ENCODE measurements at places on chromosomes 6 and 20.

- DNase-seq, result no peak
Measured at GRCh38 chr6:43716099-43716498, 28.5 kb upstream of the MRPS18A start.

DNA sequence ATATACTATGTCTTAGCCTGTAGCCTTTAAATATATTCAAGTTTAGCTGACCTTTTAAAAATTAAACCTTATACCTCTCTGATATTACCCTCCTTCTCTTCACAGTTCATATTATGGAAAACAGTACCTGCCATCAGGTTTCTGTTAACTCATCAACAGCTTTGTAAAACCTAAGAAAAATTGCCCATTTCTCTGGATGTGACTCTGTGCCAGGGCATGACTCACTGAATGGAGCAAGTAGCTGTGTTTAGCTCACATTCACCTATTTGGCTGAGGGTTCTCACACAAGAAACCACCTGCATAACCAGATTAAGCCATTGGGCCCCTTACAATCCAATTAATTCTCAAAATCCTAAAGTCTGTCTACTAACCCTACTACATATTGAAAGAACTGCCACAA lies 678.8 kb upstream of the MARCKS start:
- DNase-seq, result no peak

GRCh38 chr20:23061734-23062561 lies 12.5 kb upstream of the THBD start:
- DNase-seq, result no peak

GRCh38 chr6:41653691-41654090 lies 15.4 kb downstream of the MDFI start:
- no peak for DNase-seq

- peak; percentile 85 for DNase-seq
Measured at GRCh38 chr20:43749734-43750294, 23.0 kb upstream of the GTSF1L start.

GRCh38 chr6:143507358-143508145 lies 4.0 kb downstream of the FUCA2 start:
- DNase-seq, result no peak

- DNase-seq, result no peak
Measured at GRCh38 chr20:4062721-4063606, 47.6 kb upstream of the RNF24 start.

DNA sequence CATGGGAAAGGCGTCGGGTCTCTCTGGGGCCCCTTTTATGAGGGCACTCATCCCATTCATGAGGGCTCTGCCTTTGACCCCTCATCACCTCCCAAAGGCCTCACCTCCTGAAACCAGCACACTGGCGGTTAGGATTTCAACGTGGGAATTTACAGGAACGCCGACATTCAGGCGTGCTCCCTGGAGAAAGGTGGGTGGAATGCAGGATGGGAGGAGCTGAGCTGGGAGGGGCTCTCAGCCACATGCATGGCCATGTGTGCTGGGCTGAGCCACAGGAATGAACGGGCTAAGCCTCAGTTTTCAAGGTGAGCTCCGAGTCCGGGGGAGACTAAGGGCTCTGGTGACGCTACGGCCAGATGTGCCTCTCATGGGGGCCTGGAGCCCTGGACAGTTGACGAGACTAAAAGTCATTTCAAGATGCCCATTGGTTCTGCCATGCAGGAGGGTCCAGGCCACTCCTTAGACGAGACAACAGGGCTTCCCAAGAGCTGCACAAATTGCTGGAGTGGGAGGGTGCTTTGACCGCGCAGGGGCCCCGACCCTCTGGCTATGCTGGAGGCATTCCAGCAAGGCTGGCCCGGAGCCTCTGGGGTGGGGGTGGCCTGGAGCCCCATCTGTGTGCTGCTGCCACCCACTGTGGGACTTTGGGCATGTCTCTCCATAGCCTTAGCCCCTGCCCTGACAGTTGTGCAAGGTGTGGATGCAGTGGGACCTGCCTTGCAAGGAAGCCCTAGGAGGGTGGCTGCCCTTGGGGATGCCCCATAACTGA lies 3.8 kb upstream of the ARFGAP1 start:
- DNase-seq, result no peak

GRCh38 chr6:109069746-109070145 lies 24.9 kb downstream of the SESN1 start:
- DNase-seq, result no peak

GRCh38 chr6:134819863-134820800 lies 129.8 kb downstream of the ALDH8A1 start:
- no peak for DNase-seq

GRCh38 chr6:21198032-21198640 lies 395.4 kb upstream of the SOX4 start:
- no peak for DNase-seq

DNA sequence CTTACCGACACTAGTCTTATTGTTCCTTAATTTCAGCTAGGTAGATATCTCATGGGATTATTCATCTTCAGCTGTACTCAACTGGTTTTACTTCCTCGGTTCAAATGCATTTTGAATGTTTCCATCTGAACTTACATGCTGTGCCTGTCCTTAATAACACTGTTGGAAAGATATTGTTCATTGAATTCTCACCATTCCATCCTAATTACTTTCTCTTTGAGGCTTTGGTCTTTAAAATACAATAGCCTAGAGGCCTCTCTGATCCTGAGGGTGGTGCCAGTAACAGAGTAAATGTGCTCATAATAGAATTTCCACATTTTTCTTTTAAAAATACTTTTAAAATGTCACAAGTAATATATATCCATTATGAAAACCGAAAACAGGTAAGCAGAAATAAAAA lies 54.0 kb downstream of the IL20RA start:
- no peak for DNase-seq

- no peak for DNase-seq
Measured at GRCh38 chr6:54846857-54847674, 495 bp downstream of the FAM83B start.

GRCh38 chr20:44648068-44648467 lies 3.4 kb downstream of the ADA start:
- DNase-seq, result no peak

DNA sequence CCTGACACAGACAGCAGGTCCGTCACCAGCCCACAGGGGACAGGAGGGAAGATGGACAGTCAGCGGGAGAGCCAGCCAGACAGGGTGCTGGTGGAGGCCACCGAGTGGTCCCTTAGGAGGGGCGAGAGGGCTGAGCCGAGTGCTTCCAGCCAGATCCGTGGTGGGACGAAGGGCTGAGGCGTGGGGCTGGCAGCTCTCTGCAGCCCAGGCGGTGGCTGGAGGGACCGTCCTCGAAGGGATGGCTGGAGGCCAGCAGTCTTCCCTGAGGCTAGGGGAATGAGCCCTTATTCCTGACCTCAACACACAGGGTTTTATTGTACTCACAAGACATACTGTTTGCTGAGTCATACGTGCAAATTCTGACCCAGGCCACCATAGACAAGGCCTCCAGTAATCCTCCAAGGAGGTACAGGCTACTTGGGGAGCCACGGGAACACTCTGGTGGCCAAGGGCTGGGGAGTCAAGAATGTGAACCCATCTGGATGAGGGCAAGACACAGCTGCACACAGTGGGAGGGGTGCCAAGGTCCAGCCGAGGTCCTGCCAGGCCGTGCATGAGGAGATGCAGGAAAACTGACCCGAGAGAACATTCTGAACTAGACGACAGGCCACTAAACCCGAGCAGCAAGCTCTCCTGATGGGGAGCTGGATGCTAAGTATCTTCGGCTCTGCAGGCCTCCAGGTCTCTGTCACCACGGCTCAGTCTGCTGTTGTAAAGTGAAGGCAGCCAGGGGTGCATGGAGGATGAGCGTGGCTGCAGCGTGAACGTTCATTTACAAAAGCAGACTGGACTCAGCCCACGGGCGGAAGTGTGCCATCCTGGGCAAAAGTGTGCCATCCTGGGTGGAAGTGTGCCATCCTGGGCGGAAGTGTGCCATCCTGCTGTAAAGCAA lies 242.5 kb downstream of the TTLL2 start:
- no peak for DNase-seq

DNA sequence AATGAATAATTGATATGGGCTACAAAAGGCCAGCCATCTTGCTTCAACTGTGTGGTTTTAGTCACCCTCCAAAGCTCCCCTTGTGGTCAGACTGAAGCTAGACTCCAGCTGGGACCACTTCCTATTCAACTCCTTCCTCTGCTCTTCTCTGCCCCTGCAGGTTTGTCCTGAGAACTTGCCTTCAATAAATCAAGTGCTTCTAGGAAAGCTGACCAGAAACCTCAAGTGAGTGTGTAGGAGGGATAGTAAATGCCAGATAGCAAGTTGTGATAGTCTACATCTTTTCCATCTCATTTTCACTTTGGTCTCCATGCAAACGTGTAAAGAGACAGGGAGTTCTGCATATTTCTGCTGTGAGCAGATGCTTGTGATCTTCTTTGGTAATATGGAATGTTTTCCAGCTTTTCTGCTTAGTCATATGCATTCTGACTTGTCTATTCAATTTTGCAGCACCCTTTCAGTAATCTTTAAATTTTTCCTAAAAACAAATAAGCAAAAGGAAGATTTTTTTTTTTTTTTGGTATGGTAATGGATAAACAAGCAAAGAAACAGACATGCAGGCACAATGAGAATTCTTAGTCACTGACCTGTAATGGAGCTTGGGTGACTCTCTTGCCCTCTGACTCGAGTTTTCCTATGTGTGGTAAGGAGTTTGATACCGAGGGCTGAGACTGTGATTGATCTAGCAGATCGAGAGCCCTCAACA lies 201.3 kb upstream of the BTBD3 start:
- DNase-seq, result no peak

DNA sequence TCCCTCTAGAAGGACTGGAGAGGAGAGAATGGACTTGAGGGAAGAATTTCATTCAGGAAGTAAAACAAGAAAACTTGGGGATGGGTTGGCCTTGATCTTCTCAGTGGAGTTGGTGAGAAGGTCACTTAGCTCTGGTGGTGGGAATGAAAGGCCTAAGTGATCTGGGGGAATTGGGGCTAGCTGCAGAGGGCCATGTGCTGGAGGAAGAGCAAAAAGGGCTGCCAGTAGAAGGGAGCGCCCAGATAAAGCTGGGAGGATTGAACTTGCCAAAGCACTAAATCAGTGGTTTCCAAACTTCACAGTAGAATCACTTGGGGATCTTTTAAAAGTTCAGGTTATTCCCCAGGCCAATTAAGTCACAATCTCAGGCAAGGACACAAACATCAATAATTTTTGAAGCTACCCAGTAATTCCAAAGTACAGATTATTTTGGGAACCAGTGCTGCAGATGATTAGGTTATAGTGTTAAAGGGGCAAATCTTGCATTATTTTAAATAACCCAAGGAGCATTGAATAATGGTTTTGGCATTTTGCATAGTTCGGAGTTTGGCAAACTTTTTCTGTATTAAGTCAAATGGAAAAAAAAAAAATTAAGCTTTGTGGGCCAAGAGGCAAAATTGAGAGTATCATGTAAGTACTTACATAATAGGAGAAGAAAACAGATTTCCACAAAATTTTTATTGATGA lies 36.5 kb upstream of the RFPL4B start:
- no peak for DNase-seq

DNA sequence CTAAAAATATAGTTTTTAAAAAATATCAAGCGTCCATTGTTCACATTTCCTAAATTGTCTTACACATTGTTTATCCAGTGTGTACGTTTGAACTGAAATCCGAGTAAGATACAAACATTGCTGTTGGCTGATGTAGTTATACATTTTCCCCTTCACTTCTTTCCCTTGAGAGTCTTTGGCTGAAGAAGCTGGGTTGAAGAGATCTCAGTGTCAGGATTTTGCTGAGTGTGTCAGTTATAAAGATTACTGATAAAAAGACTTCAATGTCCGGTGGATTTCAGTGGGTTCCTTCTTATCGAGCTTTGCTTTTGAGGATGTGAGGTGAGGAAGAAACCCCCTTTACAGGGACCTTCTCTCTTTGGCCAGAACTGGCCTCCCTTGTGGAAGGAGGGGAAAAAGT lies 20.5 kb downstream of the RFPL4B start:
- no peak for DNase-seq

GRCh38 chr6:163748886-163749285 lies 334.4 kb downstream of the QKI start:
- no peak for DNase-seq

- DNase-seq, result no peak
Measured at GRCh38 chr6:39256294-39256940, 27.1 kb upstream of the KCNK5 start.

- DNase-seq, result no peak
Measured at GRCh38 chr6:125165256-125165655, 11.7 kb downstream of the TPD52L1 start.

DNA sequence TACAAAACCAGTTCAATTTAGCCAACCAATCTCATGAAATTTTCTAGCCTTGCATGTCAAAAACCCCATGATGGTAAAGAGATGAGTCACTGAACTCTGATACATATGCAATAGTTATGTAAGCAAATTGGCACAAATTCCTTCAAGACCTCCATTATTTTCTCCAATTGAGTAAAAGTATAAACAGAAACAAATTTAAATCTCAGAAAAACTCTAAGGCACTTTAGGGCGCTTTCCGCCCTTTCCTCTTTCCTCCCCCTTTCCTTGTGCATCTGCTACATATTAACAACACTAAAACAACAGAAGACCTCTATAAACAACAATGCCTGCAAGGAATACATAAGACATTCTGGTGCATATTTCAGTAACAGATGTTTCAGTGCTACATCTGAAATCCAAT lies 48.5 kb downstream of the KIF13A start:
- DNase-seq, result no peak
